ENCODE measurements at places on chromosomes 2 and 18.

- no peak for DNase-seq
Measured at GRCh38 chr18:41647914-41648313, 307.1 kb upstream of the PIK3C3 start.

GRCh38 chr2:157825885-157826284 is 50.2 kb downstream of the ACVR1 start:
- no peak for DNase-seq

GRCh38 chr2:118421648-118422047 is 333.4 kb downstream of the INSIG2 start:
- no peak for DNase-seq

DNA sequence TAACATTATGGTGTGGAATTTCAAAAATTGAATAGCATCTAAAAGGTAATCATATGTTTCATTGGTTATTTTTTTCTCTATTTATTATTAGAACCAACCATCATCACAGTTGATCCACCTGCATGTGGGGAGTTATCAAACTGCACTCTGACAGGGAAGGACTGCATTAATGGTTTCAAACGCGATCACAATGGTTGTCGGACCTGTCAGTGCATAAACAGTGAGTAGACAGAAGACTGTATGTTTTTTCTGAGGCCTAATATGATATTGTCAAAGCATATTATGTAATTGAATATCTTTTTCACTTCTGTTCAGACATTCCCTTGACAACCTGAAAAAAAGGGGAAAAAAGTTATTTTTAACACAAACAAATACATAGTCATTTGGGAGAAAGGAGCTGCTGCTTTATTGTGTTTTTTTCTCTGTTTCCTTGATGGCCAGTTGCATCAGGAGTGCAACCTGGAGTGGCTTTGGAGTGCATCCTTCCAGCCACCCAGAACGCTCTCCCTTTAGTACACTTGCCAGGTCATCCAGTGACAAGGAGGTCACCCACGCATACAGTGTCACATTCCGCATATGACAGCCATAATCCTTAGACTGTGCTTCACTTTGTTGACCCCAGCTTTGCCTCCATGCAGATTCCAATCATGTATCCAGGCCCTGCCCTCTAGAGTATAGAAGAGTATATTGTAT is 98.7 kb downstream of the FEZ2 start:
- no peak for DNase-seq
